Left lung (tissue), 14 donors: ENCODE measurements at places on chromosomes 2 and 18. TPM values are rescaled to one million over a fixed set of nuclear protein-coding genes. Genes with fewer than 3 reads are reported as not detected.

Gene ANKRD53
- total RNA-seq: 0.52 TPM

Gene TUBA3E
- total RNA-seq: not detected

Gene HOXD13
- total RNA-seq: not detected

Gene FOXI3
- not detected for total RNA-seq

Gene EIF2AK2
- total RNA-seq: 54.2 TPM

Gene GPBAR1
- total RNA-seq: 1.7 TPM

Gene MAPK4
- total RNA-seq: 0.89 TPM

Gene DTNA
- total RNA-seq: 12.0 TPM

Gene DPP10
- total RNA-seq: 0.82 TPM

Gene KLHL30
- 1.0 TPM for total RNA-seq

Gene LIMS3
- 1.5 TPM for total RNA-seq

Gene RHBDD1
- 40.1 TPM for total RNA-seq

Gene TRAK2
- 49.0 TPM for total RNA-seq

Gene LYG1
- 0.93 TPM for total RNA-seq

Gene VIT
- total RNA-seq: 0.20 TPM

Gene ADAM23
- 3.2 TPM for total RNA-seq

Gene ALK
- 0.70 TPM for total RNA-seq

Gene TUBA3D
- not detected for total RNA-seq

Gene SLC40A1
- 153 TPM for total RNA-seq

Gene MGAT4A
- total RNA-seq: 51.7 TPM

Gene GCG
- not detected for total RNA-seq

Gene MBP
- total RNA-seq: 40.5 TPM

Gene FASTKD2
- total RNA-seq: 26.8 TPM

Gene POTEE
- 0.16 TPM for total RNA-seq

Gene NOSTRIN
- 26.4 TPM for total RNA-seq

Gene IHH
- total RNA-seq: 1.7 TPM

Gene GAL3ST2
- total RNA-seq: not detected
